Right lung (tissue), 10 donors: ENCODE measurements at places on chromosomes 12 and 14. TPM values are rescaled to one million over a fixed set of nuclear protein-coding genes. Genes with fewer than 3 reads are reported as not detected.
A peak's percentile ranks its signal among the peaks of the same experiment; 100 is the strongest.

GRCh38 chr12:13005649-13006048, 5.6 kb upstream of the HEBP1 start:
- no peak for DNase-seq

GRCh38 chr14:26427097-26427496, 170.7 kb downstream of the NOVA1 start:
- DNase-seq, result peak; percentile 23

GRCh38 chr12:12686925-12687324, 9.1 kb downstream of the GPR19 start:
- DNase-seq, result no peak

CDK2 gene
- 86.5 TPM for polyA plus RNA-seq

MGAT2 gene
- polyA plus RNA-seq, result 9.6 TPM
